ENCODE measurements at places on chromosomes 1 and 21. TPM values are rescaled to one million over a fixed set of nuclear protein-coding genes. Genes with fewer than 3 reads are reported as not detected.
A peak's percentile ranks its signal among the peaks of the same experiment; 100 is the strongest.

KRTAP7-1 gene
- not detected for total RNA-seq

CRNN gene
- not detected for total RNA-seq

CCDC30 gene
- 5.0 TPM for total RNA-seq

UTS2 gene
- not detected for total RNA-seq

KCNH1 gene
- not detected for total RNA-seq

DNA sequence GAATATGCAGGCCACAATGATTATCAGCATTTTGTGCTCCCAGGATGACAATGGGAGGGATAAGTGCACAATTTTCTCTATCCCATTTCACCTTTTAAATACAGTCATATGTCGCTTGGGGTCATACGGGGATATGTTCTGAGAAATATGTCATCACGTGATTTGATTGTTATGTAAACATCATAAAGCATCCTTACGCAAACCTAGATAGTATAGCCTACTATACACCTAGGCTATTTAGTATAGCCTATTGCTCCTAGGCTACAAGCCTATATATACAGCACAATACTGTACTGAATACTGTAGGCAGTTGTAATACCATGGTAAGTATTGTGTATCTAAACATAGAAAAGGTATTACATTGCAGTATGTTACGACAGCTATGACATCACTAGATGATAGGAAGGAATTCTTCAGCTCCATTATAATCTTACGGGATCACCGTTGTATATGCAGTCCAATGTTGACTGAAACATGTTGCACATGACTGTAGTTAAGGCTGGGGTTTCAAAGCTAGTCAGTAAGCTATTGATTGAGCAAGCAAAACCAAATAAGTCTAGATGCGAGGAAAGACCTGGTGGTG lies 18.9 kb downstream of the RUSC1 start:
- no peak overlapping the region for H3K27ac ChIP-seq
- H3K36me3 ChIP-seq = peaks cover 94% of the 10 kb centered on the region
- no peak for DNase-seq
- H3K4me1 ChIP-seq = no peaks in the 10 kb centered on the region
- H3K4me3 ChIP-seq = no peak overlapping the region
- H3K27me3 ChIP-seq = no peaks in the 10 kb centered on the region

GRCh38 chr1:245879091-245879490 lies 628.0 kb downstream of the SMYD3 start:
- no peaks in the 10 kb centered on the region for H3K27me3 ChIP-seq
- peaks cover 19% of the 10 kb centered on the region for H3K4me1 ChIP-seq
- no peak overlapping the region for H3K4me3 ChIP-seq
- no peak for DNase-seq
- H3K27ac ChIP-seq = no peak overlapping the region

GRCh38 chr1:42035205-42035829 lies 116.6 kb upstream of the HIVEP3 start:
- no peaks in the 10 kb centered on the region for H3K4me1 ChIP-seq
- peak; percentile 81 for DNase-seq
- no peaks in the 10 kb centered on the region for H3K27me3 ChIP-seq
- no peaks in the 10 kb centered on the region for H3K36me3 ChIP-seq
- H3K27ac ChIP-seq = peak overlapping the region; percentile 65

SELENBP1 gene
- 321 TPM for total RNA-seq

BACH1 gene
- total RNA-seq = 125 TPM

HPCA gene
- not detected for total RNA-seq
